Activated naive CD4-positive, alpha-beta T cell treated with anti-CD3 and anti-CD28 coated beads, Interleukin-2, amount 10 ng/mL, durations not matched to agents 7 days and 5 days (primary cell): ENCODE measurements at places on chromosomes 11 and 22.

DNA sequence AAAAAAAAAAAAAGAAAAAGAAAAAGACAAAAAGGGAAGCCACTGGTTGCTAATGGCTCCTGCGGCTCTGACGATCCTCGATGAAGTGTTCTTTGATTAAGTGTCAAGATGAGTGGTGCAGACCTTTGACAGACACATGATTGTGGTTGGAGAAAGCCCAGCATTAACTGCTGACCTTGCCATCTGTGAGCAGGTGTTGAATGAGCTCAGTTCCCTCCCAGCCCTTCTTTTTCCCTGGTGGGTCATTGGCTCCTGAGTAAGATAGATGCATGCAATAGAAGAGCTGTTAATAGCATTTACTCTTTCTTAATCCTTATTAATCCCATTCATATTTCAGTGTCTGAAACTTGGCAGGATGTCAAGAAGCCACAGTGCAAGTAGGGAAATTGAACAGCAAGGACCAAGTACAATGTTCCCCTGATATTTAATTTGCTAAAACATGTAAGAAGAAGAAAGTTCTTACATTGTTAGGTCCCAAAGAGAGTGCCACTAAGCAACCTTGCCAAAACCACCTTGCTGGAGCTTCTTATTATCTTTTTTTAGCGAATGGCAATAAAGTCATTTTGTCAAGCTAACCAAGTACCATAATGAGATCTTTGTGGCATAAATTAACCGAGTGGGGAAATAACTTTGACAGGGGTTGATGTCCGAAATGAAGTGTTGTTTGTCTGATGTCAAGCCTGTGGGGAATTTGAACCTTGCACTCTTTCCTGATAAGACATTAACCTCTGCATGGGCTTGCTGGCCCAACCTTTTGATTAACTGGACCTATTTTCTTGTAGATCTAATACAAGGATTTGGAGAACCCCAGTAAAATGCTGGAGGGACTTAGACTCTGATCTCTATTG lies 113.7 kb downstream of the PTPRJ start:
- no peak for DNase-seq

DNA sequence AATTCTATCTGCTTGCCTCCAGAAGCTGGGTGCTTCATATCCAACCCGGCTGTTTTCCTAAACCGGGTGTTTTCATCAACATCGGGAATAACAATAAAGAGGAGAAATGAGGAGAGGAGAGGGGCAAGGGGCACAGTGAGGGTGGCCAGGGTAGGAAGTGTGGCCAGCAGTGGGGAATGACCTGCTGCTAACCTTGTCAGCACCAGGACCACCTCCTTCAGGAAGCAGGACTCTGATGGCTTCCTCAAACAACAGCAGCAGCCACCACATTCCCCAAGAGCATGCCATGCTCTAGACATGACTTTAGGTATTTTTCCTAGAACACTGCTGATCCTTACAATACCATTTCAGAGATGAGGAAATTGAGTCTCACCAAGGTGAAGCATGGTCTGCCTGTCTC lies 52.4 kb downstream of the TPBGL start:
- no peak for DNase-seq

- peak; percentile 64 for DNase-seq
These were observed 1.1 kb downstream of the EIF4G2 start for GRCh38 chr11:10807493-10808234.

- no peak for DNase-seq
These were observed 10.0 kb downstream of the KCNE3 start for GRCh38 chr11:74457356-74457755.

DNA sequence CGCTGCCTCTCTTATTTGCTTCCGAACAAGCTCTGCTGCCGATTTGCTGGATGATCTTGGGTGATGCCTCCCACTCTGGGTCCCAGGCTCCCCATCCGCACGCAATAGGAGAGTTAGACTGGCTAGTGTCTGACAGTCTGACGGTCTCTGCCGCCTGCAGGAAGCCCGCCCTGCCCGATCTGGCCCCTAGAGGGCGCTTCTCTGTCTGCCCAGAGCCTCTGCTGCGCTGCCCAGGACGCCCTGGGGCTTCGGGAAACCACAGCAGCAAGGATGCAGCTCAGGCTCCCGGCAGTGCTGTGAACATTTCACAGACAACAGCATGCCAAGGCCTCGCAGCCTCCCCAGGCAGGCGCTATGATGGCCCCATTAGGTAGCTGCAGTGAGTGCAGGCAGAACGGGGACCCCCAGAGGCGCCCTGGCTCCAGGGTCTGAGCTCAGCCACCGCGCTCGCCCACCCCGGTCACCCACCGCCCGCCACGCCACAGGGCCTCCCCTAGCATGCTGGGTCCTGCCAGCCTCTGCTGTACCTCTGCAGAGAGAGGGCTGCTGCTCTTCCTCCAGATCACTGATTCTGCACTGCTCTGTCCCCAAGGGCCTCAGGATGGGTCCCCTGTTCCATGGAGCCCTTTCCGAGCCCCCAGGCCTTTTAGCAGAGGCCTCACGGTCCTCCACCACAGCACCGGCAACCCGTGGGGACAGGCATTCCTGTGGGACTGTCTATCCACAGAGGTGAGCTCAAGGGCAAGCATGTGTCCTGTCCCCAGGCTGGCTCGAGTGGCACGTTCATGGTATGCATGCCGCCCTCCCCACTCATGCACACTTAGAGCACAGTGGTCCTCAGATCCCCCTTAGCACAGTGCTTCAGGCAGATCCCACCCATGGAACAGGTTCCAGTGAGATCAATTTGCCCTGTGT lies 4.3 kb upstream of the BAIAP2L2 start:
- peak; percentile 86 for DNase-seq

- no peak for DNase-seq
These were observed 1.8 kb upstream of the VSTM5 start for GRCh38 chr11:93852242-93852641.

- no peak for DNase-seq
These were observed 24.1 kb downstream of the MCM5 start for GRCh38 chr22:35424081-35424480.

GRCh38 chr11:62171261-62171723 lies 18.7 kb upstream of the SCGB1D1 start:
- DNase-seq, result peak; percentile 89

DNA sequence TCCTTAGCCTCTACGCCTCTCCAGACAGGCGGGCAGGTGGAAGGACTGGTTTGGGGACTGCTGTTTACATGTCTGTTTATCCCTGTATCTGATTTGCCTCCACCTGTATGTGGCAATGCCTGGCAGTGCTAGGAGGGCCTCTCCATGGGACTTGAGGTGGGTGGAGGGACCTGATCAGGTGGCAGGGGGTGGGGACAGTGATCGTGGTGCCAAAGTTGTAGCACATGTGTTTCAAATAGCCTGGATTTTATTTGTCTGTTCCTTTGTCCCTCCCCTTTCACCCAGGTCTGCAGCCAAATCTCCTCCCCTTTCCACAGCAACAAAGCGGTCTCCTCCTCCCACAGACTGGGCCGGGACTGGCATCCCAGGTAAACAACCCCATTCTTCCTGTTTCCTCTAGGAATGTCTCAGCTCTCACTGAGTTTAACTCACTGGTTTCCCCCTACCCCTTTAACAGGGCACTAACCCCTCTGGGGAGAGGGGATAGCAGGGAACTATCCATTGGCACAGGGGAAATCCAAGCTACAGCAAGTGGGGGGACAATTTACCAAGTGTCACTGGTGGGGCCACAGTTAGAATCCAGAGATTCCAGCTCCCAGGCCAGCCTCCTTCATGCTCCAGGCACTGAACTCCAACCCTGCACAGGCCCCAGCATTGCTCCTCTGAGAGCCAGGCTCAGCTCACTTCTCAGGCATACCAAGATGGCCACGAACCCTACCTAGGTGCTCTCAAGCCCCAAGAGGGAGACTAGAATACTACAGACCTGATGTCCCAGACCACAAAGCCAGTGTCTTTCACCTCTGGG lies 22.9 kb upstream of the TLCD5 start:
- no peak for DNase-seq

GRCh38 chr11:32526760-32527159 lies 56.9 kb upstream of the EIF3M start:
- no peak for DNase-seq

- no peak for DNase-seq
These were observed 15.8 kb upstream of the SLC36A4 start for GRCh38 chr11:93213622-93214021.

- no peak for DNase-seq
These were observed 15.5 kb upstream of the TSPAN18 start for GRCh38 chr11:44711113-44711786.

DNA sequence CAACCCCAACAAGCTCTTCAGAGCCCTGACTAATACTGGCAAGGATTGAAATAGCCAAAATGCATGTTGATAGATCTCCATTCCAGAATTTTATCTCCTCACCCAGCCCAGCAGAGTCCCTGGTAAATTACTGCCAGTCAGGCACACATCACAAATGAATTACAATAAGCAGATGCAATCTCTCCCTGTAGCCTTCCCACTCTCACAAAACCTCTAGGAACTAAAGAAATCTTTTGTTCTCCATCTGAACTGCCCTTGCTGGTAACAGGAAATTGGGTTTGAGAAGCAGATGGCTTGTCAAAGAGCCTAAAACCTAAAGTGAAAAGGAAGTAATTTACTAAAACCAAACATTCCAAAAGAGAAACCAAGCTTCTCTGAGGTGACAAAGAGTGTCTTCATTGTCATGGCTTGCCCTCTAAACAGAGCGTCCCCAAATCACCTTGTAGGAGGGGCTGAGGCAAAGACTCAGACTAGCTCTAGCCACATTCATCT lies 59.5 kb downstream of the FAM168A start:
- peak; percentile 47 for DNase-seq

- DNase-seq, result peak; percentile 77
These were observed 29.8 kb downstream of the SGSM3 start for GRCh38 chr22:40400159-40400558.

DNA sequence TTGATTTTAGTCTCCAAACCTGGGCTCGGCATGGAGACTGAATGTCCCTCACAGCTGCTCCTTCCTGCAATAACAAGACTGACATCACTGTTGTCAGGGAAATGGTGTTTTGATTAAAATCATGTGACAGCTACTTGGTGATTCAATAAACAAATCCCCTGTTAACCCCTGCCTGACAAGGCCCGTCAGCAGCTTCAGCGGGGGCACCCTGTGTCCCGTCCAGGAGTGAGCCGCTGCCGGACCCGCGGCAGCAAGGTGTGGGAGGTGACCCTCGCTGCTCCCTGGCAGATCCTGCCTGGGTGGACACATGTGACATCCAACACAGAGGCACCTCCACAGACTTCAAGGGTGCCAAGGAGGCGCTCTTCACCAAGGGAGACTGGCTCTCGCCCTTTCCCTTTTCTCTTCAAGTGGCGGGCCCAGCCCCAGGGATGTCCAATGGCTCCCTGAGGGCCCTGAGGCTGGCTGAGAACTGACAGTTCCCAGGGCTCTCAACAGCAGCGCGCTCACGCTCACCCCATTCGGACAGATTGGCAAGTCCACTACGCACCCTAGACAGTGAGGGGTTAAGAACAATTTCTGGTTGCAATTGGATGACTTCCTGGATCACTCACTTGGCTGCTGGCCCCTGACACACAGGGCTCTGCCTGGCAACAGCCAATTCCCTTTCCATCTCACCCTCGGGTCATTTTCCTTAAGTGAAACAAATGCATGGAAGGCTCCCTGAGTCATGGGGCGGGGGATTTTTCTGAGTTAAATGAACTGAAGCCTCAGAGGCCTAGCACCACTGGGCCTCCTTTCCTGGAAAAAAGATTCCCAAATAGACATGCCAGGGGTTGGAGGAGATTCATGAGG lies 30.7 kb downstream of the PPP2R1B start:
- DNase-seq, result no peak

GRCh38 chr22:44586999-44587736 lies 89.1 kb upstream of the RTL6 start:
- peak; percentile 44 for DNase-seq

GRCh38 chr11:134032043-134032442 lies 36.8 kb upstream of the JAM3 start:
- no peak for DNase-seq

- DNase-seq, result no peak
These were observed 99.4 kb downstream of the ZBTB16 start for GRCh38 chr11:114158886-114159285.

DNA sequence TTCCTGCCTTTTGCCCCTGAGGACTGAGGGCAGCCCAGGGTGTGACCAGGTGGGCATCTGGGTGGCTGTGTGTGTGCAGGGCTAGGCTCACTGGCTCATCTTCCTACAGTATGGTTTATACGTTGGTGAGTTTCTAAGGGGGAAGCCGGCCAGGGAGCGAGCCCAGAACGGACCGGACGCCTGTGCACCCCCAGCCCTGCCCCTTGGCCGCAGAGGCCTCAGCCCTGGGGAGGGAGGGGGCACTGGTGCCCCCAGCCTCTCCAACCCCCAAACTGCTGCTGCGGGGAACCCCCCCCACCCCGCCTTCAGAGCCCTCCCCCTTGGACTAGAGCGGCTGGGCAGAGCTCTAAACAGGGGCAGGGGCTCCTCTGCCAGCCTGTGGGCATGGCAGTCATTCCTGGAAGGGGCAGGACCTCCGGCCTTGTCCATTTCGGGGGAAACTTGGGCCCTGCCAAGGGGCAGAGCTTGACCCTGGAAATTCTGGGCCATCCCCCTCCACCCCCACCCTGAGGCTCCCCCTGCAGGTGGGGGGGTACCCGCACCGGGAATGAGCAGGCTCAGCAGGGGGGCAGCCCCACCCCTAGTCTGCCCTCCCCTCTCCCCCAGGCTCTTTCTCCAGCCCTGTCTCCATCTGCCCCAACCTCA lies 5.4 kb downstream of the YIF1A start:
- no peak for DNase-seq

DNA sequence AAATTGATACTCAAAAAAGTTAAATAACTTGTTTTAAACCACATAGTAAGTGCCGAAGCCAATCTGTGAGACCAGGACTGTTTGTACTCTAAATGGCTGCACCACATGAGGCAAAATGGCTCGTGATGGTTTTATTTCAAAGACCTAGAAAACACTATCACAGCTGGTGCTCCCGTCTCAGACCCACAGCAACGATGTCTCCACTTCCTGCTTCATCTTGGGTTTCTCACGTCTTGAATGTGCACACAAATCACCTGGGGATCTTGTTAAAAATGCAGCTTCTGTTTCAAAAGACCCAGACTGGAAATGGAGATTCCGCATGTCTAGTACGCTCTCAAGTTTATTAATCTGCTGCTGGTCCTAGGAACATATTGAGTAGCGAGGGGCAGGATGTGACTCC lies 1.2 kb downstream of the CD3E start:
- peak; percentile 69 for DNase-seq

GRCh38 chr22:20211409-20211996 lies 56.6 kb downstream of the RTN4R start:
- no peak for DNase-seq

GRCh38 chr22:35128637-35129036 lies 62.7 kb downstream of the ISX start:
- DNase-seq, result no peak

DNA sequence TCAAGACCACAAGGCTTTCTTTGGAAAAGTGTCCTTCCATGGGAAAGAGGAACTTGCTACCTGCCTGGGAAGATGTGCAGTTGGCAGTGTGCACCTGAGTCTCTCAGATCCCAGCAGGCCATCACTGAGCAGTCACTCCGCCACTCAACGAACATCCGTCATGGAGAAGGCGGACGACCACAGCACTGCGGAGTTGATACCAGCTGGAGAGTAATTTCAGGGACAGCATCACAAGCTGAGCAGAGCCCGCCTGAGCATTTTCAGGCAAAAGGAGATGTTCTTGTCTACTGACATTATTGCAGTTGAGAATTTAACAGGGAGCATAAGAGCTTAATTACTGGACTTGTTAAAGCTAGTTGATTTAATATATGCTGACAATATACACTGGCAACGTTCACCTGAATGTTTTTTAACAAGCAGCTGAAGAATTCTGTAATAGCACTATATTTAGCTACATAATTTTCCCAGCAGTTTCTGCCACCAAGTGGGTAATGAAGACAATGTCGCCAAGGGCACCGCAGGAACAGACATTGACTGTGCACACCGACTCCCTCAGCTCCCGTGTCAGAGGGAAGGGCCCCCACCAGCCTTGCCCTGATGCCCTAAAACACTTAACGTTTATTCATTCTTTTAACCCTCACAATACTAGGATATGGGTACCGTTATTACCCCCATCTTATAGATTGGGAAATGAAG lies 52.4 kb upstream of the ARFGAP3 start:
- no peak for DNase-seq
